Activated CD4-positive, alpha-beta T cell treated with anti-CD3 and anti-CD28 coated beads for 48 hours (primary cell): ENCODE measurements at places on chromosomes 7 and 10.

DNA sequence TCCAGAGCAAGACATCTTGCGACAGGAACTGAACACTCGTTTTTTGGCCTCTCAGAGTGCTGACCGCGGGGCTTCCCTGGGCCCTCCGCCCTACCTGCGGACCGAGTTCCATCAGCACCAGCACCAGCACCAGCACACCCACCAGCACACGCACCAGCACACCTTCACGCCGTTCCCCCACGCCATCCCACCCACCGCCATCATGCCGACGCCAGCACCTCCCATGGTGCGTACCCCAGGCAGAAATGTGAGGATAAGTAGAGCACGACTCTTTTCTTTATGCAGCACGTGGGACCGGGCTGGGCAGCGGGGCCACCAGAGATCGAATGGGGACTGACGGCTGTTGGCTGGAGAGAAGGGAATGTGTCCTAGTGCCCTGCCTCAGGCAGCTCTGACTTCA, 365.8 kb upstream of the GALNT17 start:
- no peak for DNase-seq

- DNase-seq = no peak
Measured at GRCh38 chr10:44308935-44309334, 76.0 kb downstream of the CXCL12 start.

DNA sequence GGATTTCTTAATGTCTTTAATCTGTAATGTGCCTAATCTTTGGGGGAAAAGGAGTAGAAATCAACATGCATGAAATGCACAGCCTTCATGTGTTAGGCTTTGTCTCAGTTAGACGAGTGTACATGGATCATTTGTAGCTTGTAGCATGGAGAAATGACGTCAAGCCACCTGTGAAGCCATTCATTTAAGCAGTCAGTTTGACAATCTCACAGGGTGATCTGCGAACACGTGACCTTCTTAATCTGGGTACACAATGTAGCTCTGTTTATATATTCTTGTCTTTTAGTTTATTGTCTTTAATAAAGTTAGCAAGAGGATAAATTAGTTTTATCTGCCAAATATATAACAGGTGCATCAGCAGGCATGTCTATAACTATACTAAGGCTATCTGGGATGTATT, 351.9 kb upstream of the LRGUK start:
- no peak for DNase-seq

DNA sequence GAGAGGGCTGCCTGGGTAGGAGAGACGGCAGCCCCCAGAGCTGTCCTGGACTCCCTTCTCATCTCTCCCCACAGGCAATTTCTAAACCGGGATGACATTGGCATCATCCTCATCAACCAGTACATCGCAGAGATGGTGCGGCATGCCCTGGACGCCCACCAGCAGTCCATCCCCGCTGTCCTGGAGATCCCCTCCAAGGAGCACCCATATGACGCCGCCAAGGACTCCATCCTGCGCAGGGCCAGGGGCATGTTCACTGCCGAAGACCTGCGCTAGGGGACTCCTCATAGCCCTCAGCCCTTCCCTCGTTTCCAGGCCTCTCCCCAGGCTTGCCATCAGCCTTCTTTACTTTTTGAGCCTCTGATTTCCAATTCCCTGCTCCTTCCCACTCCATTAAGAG, 2.6 kb downstream of the ATP6V1F start:
- no peak for DNase-seq

GRCh38 chr7:1981878-1982230, 250.9 kb downstream of the MAD1L1 start:
- DNase-seq = no peak

DNA sequence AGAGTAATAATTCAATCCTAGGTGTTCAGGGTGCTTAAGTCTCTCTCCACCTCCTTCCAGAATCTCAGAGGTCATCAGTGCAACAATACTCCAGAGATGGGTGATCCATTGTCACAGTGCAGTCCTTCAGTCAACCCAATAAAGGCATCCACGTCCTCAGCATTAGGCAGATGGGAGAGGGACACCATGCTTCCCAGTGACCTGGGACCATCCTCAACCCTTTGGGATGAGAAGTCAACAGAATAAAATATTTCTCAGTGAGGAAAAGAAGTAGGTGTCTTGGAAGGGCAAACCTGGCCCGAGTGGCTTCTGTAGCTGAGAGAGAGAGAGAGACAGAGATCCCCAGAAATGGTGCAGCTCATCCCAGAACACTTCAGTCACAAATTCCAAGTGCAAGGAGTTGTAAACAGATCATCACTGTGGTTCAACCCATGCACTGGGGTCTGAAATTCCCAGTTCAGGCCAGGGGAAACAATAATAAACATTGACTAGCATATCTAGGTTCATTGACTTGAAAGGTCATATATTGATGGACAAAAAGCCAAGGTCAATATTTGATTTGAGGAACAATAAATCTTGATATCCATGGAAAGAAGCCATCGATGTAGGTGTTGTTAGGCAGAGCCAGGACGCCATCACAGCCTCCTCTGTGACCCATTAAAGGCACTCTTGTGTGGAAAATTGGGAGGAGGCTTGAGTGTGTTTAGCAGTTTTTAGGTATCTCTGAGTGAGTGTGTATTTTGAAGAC, 256.0 kb upstream of the ZMIZ1 start:
- DNase-seq = no peak

- DNase-seq = no peak
Measured at GRCh38 chr7:76189276-76189675, 12.4 kb upstream of the SRRM3 start.

DNA sequence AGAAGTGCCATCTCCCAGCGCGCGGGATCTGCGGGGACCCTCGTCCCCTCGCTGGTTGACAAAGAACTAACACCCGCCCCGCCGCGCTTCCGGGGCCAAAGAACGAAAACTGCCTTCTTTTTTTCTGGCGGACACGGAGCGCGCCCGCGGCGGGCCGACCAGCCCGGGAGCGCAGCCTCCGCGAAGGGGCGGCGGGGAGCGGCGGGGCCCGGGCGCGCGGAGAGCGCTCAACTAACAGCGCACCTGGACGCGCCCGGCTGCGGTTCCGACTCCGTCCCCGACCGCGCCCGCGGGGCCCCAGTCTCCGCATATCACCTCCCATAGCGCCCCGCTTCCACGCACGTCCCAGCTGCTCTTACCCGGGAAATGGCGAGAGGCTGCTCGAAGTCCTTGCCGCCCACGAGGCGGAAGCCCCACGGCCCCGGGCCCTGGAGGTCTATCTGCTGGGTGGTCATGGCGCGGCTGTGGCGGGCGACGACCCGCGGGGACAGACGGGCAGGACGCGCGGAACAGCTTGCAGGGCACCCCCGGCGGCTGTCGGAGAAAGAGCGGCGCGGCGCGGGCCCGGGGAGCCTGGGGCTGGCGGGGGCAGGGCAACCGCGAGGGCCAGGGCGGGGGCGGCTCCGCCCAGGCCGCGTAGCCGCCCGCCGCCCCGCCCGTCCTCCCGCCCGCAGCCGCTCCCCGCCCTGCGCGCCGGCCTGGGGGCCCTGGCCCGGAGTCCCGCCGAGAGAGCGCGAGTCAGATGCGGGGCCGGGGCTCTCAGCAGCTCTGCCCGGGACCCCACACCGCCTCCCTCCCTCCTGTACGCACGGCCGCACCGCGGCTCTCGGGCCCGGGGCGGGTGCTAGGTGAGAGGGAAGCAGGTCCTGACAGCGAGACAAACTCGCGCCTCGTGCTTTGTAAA, at the start of gene PDLIM1:
Gene PDLIM1 (minus strand): TSS at position 543 of the 904 bp plus-strand sequence. CDS start 88 bp downstream, at position 455.
- peak; percentile 35 for DNase-seq

GRCh38 chr7:24786941-24787340, 29.7 kb upstream of the GSDME start:
- peak; percentile 38 for DNase-seq

DNA sequence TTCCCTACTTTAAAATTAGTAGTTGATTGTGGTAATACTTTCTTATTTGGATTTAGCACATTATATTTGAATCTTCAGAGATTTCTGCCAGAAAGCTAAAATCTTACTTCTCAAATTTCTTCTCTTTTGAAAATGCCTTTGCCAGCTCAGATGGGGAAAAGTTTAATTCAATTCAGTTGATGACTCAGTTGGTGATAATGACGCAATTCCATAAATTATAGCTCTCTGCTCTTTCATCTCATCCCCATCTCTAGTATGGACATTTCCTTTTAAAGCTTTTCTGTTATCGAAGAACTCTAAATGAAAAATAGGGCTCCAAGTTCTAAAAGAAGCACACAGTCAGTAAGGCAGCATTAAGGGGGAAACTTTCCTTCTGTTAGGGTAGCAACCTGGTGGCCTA, 25.5 kb downstream of the RNLS start:
- no peak for DNase-seq

GRCh38 chr10:52779541-52780390, 7.2 kb upstream of the MBL2 start:
- DNase-seq = peak; percentile 69

GRCh38 chr7:28685242-28685643, 272.9 kb downstream of the TRIL start:
- DNase-seq = no peak

DNA sequence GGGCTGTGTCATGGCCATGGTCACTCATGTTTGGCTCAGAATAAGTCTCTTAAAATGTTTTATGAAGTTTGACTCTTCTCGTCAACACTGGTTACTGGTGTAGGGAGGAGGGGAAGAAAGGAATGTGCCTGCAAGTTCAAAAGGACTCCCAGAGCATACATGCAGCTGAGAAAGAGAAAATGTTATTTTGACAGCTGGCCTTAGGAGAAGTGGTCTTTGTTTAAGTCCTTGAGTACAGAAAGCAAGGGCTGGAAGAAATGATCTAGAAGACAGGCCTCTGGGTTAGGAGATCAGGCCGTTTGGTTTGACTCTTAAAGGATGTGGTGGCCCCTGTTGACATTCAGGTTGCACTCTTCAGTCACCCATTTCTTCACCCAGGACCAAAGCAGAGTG, 245.5 kb downstream of the REEP3 start:
- DNase-seq = no peak

- no peak for DNase-seq
Measured at GRCh38 chr10:133614830-133615580, 11.6 kb downstream of the FRG2B start.

GRCh38 chr10:99908512-99908911, 101.2 kb downstream of the DNMBP start:
- DNase-seq = peak; percentile 12

DNA sequence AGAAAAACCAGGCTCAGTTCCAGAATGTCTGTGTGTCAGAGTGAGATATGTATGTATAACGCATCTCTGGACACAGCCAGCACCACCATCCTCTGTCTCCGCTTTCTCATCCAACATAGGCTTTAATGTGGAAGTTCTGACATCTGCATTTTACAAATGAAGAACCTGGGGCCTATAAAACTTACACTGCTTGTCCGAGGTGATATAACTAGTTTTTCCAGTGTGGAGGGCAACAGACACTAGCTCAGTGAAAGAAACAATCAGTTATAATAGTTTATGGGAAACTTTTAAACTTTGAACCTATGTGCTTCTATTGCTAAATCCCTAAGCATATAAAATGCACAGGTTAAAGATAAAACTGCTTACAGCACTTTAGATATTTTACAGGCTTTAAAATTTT, 208.7 kb downstream of the CRPPA start:
- no peak for DNase-seq

GRCh38 chr10:106980495-106981451, 183.7 kb downstream of the SORCS1 start:
- no peak for DNase-seq
